Posterior vena cava (tissue), 2 donors: ENCODE measurements at places on chromosomes 2 and 18. TPM values are rescaled to one million over a fixed set of nuclear protein-coding genes. Genes with fewer than 3 reads are reported as not detected.

GRCh38 chr18:5476961-5477800 lies 66.6 kb downstream of the EPB41L3 start:
- DNase-seq, result no peak

- peak; percentile 93 for DNase-seq
Measured at GRCh38 chr2:235639428-235639773, 145.6 kb downstream of the AGAP1 start.

GRCh38 chr2:240106765-240107476 lies 29.2 kb downstream of the COPS9 start:
- no peak for DNase-seq

DNA sequence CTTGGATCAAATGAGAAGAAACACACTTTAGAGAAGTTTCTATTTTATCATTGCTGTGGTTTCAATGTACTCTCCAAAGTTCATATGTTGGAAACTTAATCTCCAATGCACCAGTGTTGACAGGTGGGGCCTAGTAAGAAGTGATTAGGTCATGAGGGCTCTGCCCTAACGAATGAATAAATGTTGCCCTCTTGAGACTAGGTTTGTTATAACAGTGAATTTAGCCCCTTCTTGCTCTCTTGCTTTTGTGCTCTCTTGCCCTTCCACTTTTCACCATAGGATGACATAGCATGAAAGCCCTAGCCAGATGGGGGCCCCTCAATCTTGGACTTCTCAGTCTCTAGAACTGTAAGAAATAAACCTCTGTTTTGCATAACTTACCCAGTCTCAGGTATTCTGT lies 664.8 kb downstream of the DCC start:
- DNase-seq, result no peak

GRCh38 chr2:74379851-74380789 lies at the start of gene DCTN1:
Gene DCTN1, minus strand, starts transcription at chr2:74380311. Its CDS starts 274 bp downstream, at chr2:74380037.
- no peak for DNase-seq

DNA sequence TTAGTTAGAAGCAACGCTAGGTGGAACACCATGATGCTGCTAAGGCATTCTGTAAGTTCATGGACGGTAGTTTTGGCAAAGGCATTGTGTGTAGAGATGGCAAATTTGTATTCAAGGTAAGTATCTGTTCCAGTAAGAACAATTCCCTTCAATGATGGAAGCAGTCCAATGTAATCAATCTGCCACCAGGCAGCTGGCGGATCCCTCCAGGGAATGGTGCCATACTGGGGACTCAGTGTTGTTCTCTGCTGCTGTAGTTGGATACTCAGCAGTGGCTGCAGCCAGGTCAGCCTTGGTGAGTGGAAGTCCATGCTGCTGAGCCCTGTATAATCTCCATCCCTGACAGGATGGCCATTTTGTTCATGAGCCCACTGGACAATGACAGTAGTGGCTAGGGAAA lies 62.8 kb downstream of the ARL6IP6 start:
- no peak for DNase-seq

- no peak for DNase-seq
Measured at GRCh38 chr2:26874514-26874913, 26.6 kb downstream of the DPYSL5 start.

- DNase-seq, result no peak
Measured at GRCh38 chr2:48755473-48755872, at the start of gene LHCGR. Gene LHCGR, minus strand, starts transcription at chr2:48755724. Its CDS starts 53 bp downstream, at chr2:48755671.

DNA sequence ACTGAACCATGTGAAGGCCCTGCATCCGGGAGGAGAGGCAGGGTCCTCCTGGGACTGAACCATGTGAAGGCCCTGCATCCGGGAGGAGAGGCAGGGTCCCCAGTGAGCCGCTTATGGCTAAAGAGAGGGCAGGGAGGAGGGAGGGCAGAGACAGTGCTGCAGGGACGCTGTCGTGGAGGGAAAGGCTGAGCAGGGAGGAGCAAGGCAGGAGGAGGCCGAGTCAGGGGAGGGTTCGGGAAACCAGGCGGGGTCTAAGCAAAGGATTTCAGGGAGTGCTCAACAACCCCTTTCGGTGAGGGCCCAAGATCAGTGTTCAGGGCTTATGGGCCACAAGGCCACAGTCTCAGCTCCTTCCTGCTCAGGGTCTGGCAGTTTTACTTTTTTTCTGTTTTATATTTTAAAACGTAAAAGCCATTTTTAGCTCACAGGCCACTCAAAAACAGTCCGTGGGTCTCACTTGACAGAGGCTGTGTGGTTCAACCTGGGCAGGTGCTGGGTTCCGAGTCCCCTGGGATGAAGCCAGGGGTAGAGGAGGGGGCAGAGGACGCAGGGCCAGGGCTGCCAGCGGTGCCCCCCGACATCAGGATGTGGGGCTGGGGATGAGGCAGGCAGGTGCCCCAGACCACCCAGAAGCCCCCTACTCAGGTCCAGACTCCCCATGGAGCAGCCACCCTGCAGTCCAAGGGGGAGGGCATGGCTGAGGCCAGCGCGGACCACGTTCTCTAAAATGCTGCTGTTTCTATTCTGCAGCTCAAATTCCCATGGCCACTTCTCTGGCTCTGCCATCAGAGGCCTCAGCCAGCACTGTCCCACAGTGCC lies 5.2 kb downstream of the TMEM18 start:
- DNase-seq, result no peak

DNA sequence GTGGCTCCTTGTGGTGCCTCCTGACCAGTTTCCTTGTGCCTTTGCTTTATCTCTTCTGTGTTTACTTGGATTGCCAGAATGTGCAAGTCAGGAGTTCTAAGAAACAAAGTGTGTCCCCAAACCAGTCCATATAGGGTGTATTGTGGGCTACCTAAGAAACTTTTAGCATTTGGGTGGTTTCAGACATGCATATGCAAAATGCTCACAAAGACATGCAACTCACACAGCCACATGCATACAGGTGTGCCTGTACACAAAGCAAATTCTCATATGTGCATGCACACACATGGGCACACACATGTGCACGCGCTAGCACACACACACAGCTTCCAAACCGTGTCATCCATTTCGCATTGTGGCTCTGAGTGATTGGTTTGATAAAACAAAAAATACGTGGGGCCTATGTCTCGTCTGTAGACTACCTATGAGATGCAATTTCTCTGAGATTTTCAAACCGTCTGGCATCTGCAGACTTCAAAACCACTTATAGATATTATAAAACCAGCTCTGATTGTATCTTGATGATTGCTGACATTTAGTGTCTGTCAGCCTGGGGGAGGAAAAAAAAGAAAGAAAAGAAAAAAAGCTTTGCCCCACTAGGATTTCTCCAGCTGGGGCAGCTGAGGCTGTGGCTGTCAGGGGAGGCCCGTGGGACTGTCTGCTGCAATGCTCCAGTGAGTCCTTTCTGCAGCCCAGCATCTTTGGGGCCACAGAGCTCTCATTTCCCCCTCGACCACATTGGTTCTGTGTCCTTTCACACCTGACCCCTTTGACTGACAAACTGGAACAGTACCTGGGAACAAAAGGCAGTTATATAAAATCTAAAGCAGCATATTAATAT lies 556.1 kb downstream of the CMPK2 start:
- no peak for DNase-seq

Gene SLC35F5
- total RNA-seq, result 62.5 TPM

GRCh38 chr2:128178149-128178649 lies 87.2 kb downstream of the UGGT1 start:
- DNase-seq, result no peak

Gene ST3GAL5
- total RNA-seq, result 20.4 TPM

GRCh38 chr2:9641641-9642040 lies 10.8 kb upstream of the YWHAQ start:
- DNase-seq, result no peak

Gene PARD6G
- 6.7 TPM for total RNA-seq

Gene DTNA
- 115 TPM for total RNA-seq

DNA sequence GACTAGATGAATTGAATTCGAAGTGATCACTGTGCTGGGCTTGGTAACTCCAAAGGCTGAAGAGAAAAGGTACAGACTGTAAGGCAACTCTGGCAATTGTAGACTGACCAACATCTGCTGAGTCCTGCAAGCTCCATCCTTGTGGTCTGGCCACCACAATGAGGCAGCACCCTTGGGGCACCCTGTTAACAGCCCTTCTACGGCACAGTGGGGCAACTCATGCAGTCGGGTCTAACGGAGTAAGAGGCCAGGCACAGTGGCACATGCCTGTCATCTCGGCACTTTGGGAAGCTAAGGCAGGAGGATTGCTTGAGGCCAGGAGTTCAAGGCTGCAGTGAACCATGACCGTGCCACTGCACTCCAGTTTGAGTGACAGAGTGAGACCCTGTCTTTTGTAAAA lies 126.8 kb downstream of the ZAP70 start:
- DNase-seq, result no peak

- DNase-seq, result no peak
Measured at GRCh38 chr2:39867268-39867667, 88.2 kb upstream of the THUMPD2 start.

Gene ABCG8
- total RNA-seq, result not detected

DNA sequence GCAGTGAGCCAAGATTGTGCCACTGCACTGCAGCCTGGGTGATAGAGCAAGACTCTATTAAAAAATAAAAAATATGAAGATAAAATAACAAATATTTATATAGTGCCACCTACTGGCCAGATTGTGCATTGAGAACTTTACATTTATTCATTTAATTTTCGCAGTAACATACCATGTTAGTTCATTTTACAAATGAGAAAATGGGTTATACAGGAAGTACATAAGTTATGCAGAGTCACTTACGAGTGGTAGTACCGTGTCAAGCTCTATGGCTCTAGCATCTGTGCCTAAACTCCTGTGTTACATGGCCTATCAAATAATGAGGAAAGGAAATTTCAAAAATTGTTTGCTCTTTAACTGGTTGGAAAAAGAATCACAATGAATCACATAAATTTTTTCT lies 27.9 kb downstream of the RIF1 start:
- no peak for DNase-seq

- DNase-seq, result peak; percentile 90
Measured at GRCh38 chr2:71453404-71454220, at the start of gene DYSF. Gene DYSF, plus strand, starts transcription at chr2:71453561.

DNA sequence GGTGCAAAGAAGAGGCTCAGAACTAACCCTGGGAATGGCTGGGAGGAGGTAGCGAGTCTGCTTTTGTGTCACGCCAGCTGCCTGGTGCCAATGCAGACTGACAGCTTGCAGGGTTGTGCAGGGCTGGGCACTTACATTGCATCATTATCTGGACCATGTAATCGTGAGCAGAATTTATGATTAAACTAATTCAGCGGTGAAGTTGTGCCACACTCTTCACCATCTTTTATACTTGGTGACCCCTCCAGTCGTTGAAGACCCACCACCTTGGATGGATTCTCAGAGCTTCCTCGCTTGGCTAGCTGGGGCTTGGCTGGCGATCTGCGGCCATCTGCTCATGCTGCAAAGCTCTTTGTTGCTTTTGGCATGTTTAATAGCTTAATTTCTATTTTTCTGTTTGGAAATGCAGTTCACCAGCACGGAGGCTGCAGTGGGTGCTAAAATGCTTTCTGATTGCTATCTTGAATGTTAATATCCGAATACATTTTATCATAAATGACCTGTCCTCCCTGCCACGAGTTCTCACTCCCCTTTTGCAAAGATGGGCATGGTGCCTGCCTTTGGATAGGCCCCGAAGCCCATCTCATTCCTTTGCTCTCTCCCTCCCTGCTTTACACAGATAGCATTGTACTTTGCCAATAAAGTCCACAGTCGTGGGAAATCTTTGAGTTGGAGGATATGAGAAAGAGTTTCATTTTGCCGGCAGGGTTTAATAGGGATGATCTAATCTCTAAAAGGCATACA lies 188.2 kb downstream of the PRKCE start:
- no peak for DNase-seq

GRCh38 chr2:134119117-134119712 lies 134.7 kb upstream of the MGAT5 start:
- DNase-seq, result no peak

DNA sequence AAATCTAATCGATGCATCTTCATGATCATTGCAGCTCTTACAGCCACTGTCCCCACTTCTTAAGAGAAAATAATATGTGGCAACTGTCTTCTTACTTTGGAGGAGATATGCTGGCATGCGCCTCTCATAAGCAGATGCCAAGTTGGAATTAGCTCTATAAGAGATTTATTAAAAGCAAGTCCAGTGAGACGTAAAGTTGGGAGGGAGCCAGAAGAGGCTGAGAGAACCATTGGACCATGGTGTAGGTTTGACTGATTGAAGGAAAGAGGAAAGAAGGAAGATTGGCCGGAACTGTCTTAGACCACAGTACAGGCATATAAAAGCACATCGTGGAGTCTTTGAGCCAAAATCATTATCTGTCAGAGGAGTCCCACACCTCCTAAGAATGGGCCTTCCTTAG lies 265.7 kb upstream of the ZC3H15 start:
- DNase-seq, result no peak

GRCh38 chr2:111930875-111931274 lies 32.5 kb downstream of the MERTK start:
- DNase-seq, result no peak

DNA sequence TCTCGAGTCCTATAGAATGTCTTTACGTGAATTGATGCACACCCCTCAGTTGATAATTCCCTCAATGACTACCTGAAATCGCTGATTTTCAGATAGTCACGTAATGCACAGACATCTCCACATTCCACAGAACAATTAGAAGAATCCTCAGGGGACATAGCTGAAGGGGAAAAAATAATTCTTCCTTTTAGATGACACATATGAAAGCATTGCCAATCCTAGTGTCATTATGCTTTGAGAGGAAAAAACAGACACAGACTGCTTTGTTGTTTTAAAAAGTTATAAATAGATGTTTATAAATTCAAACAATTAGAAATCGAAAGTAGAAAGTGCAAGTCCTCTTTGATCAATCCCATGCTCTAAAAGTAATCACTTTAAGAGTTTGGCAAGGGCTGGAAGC lies 100.6 kb upstream of the FN1 start:
- no peak for DNase-seq

GRCh38 chr2:215920244-215921100 lies 92.9 kb downstream of the MREG start:
- DNase-seq, result peak; percentile 86

Gene ITGA4
- 12.4 TPM for total RNA-seq

- DNase-seq, result no peak
Measured at GRCh38 chr2:149585166-149585885, 2.2 kb downstream of the MMADHC start.

- DNase-seq, result no peak
Measured at GRCh38 chr2:45361666-45362065, 249.4 kb downstream of the SRBD1 start.
